Psoas muscle (tissue), 8 donors: ENCODE measurements at places on chromosomes 7 and 10.

DNA sequence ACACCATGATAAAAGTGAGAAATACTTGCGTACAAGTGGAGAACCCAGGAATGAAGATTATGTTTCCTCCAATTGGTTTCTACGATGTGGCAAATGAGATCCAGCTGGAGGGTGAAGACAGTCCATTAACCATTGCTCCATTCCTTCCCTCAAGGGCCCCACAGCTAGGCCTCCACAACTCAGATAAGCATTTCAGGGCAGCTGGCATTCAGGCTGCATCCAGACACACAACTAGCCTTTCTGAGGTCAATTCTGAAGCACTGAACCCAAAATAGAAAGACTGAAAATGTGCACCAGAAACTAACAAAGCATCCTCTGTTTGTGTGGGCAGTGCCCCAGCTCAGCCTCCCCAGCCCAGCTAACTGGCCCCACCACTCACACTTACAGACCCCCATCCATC, 94.8 kb downstream of the GSAP start:
- DNase-seq, result no peak

DNA sequence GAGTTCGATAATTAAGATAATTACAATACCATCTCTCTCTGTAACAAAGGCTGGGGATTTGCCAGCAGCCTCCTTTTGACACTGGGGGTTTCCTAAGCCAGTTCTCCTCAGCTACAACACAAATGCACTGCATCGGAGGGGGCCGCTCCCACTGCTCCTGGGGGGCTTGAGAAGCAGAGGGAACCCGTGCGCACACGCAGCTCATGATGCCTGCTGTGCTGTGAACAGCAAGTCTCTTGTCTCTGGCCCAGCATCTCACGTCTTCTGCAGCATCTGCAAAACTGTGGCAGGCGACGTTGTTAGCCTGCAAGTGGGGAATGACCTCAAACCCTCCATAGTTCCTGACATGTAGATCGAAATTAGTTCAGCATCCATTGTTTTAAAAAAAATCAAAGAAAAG, 5.5 kb downstream of the VIPR2 start:
- peak; percentile 13 for DNase-seq

GRCh38 chr10:32171204-32171603, 115.0 kb upstream of the KIF5B start:
- no peak for DNase-seq

GRCh38 chr7:22219739-22220493, 137.0 kb downstream of the RAPGEF5 start:
- DNase-seq, result no peak

GRCh38 chr7:157612009-157612663, 275.3 kb downstream of the DNAJB6 start:
- no peak for DNase-seq

DNA sequence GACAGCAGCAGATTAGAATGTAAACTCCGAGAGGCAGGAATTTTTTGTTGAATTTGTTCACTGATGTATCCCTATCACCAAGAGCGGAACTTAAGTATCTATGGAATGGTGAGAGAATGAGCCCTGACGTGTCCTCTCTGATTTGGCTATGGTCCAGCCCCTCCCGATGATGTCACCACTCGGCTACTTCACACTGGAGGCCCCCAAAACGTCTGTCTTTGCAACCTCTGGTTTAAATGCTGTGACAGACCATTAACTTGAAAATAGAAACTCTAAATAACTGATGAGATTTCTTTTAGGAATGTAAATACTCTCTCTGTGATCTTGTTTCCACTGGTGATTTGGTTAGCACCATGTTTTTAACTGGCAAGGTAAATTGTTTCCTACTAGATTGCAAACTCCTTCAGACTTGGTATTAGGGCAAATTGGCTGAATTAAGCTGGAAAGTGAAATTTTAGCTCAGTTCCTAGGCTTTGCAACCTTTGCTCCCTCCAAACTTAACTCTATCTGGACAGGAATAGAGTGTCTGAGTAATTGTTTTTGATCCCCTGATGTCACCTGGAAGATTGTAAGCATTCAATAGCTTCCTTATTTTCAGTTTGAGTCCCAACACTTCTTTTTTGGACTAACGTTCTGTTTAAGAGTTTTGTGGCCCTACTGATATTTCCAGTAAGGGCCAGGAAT, 19.1 kb downstream of the SLC16A12 start:
- peak; percentile 64 for DNase-seq

- no peak for DNase-seq
Measured at GRCh38 chr7:89623018-89623672, 531.1 kb upstream of the STEAP1 start.

DNA sequence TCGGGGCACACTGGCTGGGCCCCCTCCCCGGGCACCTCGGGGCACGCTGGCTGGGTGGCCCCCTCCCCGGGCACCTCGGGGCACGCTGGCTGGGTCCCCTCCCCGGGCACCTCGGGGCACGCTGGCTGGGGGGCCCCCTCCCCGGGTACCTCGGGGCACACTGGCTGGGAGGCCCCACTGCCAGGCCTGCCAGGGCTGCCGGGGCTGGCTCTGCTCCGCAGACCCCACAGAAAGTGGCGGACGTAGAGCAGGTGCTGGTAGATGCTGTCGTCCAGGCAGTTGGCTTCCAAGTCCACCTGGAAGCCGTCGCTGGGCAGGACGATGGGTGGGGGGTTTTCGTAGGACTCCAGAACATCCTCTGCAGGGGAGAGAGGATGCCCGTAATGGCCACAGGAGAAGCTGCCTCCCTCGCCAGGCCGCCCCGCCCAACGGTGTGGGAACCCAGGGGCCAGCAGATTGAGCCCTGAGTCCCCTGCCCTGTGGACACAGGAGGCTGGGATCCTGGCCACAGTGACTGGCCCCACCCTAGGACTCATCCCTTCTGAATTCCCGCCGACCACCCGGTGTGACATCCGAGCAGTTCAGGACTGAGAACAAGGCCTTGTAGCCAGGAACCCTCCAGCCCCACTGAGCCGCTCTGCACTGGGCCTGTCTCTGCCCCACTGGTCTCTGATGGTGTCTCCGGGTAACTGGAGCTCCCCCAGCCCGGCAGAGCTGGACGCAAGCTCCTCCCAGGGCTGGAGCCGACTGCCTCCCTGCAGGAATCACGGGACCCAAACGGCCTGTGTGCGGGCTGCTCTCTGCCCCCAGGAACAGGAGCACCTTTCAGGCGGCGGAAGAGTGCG, 28.2 kb downstream of the AP5Z1 start:
- DNase-seq, result no peak

GRCh38 chr10:60992636-60993035, 48.7 kb upstream of the RHOBTB1 start:
- DNase-seq, result no peak

- no peak for DNase-seq
Measured at GRCh38 chr10:23342213-23342884, 2.2 kb downstream of the C10orf67 start.

DNA sequence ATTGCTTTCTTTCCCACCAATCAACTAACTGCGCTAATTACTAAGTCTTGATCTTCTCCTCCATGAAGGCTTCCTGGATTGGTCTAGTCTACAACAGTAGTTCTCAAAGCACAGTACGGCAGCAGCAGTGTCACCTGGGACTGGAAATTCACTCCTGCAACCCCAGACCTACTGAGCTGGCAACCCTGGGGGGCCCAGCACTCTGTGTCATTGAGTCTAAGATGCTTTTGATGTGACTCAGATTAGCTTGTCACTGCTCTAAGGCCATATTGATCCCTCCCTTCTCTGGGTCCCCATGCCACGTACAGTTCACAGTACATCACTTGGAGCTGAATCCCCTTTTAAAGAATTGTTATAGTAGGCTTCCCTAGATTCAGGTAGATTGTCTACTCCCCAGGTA, 65.7 kb upstream of the KMT2C start:
- DNase-seq, result no peak

- peak; percentile 67 for DNase-seq
Measured at GRCh38 chr7:16421333-16422102, at the start of gene CRPPA. Gene CRPPA, minus strand, starts transcription at chr7:16421538. Its CDS starts 216 bp downstream, at chr7:16421322.

DNA sequence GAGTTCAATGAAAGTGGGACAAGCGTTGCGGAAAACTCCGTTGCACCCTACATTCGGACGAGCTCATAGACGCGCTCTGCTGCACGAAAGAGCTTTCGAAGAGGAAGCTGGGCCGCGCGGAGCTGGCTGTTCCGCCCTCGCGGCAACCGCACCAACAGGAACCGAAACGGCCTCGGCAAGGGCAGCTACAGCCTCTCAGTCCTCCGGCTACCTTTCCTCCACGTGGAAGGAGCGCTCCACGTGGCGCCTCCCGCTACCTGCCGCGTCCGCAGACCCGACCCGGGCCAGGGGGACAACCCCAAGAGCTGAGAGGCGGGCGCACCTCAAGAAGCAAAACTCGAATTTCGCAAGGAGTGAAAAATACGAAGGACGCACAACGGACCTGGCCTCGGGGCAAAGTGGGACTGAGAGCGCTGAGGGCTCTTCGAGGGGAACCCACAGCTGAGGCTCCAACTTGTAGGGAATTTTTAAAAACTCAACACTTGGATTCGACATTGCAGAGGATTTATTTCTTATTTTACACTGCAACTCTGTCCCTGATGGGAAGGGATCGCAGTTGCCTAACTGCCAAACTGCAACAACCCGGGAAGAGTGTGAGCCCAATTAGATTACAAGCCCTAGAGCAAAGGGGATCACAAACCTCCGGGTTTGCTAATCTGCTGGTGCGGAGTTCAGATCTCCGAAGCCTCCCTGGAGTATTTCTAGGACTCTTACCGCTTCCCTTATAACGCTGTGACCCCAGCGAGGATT, 1.4 kb downstream of the HPSE2 start:
- peak; percentile 42 for DNase-seq

- DNase-seq, result peak; percentile 40
Measured at GRCh38 chr7:101614098-101614938, 14.8 kb downstream of the MYL10 start.
